Uterus (tissue), 4 donors: ENCODE measurements at places on chromosomes 1 and 21. TPM values are rescaled to one million over a fixed set of nuclear protein-coding genes. Genes with fewer than 3 reads are reported as not detected.

OLIG2 gene
- total RNA-seq: not detected

SLC30A10 gene
- not detected for total RNA-seq

NAXE gene
- total RNA-seq: 74.4 TPM

RFX5 gene
- 30.7 TPM for total RNA-seq

BOLA1 gene
- 2.1 TPM for total RNA-seq

FAM163A gene
- not detected for total RNA-seq

RTCA gene
- total RNA-seq: 19.3 TPM

OR2M3 gene
- total RNA-seq: not detected

CFAP57 gene
- 2.0 TPM for total RNA-seq

MAN1A2 gene
- 39.4 TPM for total RNA-seq

CAPN8 gene
- total RNA-seq: 0.88 TPM

HCN3 gene
- not detected for total RNA-seq

CR1L gene
- not detected for total RNA-seq

PTP4A2 gene
- 276 TPM for total RNA-seq

FCAMR gene
- total RNA-seq: not detected

USP33 gene
- 193 TPM for total RNA-seq

LEFTY2 gene
- total RNA-seq: 41.6 TPM

DDAH1 gene
- total RNA-seq: 14.1 TPM

SDF4 gene
- total RNA-seq: 29.7 TPM

DFFA gene
- 41.6 TPM for total RNA-seq

REG4 gene
- total RNA-seq: not detected

FAM89A gene
- total RNA-seq: 10.3 TPM

IL22RA1 gene
- not detected for total RNA-seq

NLRP3 gene
- total RNA-seq: 0.26 TPM

ATP5IF1 gene
- 84.5 TPM for total RNA-seq

CRNN gene
- total RNA-seq: not detected

KISS1 gene
- not detected for total RNA-seq

LSM10 gene
- 4.4 TPM for total RNA-seq

EDARADD gene
- 0.55 TPM for total RNA-seq

UQCRH gene
- total RNA-seq: 111 TPM

RGS13 gene
- not detected for total RNA-seq

TMEM183A gene
- 52.8 TPM for total RNA-seq

CFAP298 gene
- 28.1 TPM for total RNA-seq

ZNF684 gene
- 10.9 TPM for total RNA-seq

GSTM1 gene
- not detected for total RNA-seq

CD2 gene
- 1.2 TPM for total RNA-seq

KCNE2 gene
- total RNA-seq: 0.85 TPM

TEKT2 gene
- 7.5 TPM for total RNA-seq

BMP8A gene
- 2.7 TPM for total RNA-seq

TMEM125 gene
- not detected for total RNA-seq

ZBTB8A gene
- 42.2 TPM for total RNA-seq

LCE1D gene
- total RNA-seq: not detected

PPIAL4G gene
- total RNA-seq: 0.12 TPM
